ENCODE measurements at places on chromosomes 6 and 20.

- DNase-seq: no peak
Observed at GRCh38 chr20:5030348-5031205, 29.3 kb upstream of the SLC23A2 start.

- no peak for DNase-seq
Observed at GRCh38 chr6:10582774-10583508, 61.8 kb downstream of the GCNT2 start.

- DNase-seq: no peak
Observed at GRCh38 chr6:102389994-102390393, 996.5 kb downstream of the GRIK2 start.

GRCh38 chr6:80158478-80158989 lies 52.1 kb downstream of the BCKDHB start:
- no peak for DNase-seq

DNA sequence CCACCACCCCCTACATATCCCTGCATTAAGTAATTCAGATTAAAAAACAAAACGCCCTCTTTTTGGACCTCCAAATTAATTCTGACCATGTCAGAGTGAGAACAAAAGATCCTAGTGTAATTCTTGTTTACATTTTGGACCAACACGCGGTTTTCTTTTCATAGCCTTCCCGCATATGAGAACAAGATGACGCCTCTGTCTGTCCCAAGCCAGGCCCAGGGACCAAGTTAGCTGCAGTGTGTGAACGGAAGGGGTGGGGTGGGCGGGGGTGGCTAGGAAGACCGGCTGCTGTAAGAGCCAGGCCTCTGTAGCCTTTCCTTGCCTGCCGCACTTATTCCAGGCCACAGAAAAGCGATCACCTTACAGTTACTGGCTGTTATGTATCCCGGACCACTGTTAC lies 68.0 kb downstream of the PLCG1 start:
- no peak for DNase-seq

GRCh38 chr6:52027699-52028098 lies 59.7 kb downstream of the PKHD1 start:
- DNase-seq: no peak

GRCh38 chr6:148530976-148531375 lies 188.3 kb downstream of the SASH1 start:
- DNase-seq: no peak

- no peak for DNase-seq
Observed at GRCh38 chr20:2745936-2746635, 53.5 kb downstream of the EBF4 start.

- no peak for DNase-seq
Observed at GRCh38 chr20:4946986-4947385, 54.3 kb downstream of the SLC23A2 start.

DNA sequence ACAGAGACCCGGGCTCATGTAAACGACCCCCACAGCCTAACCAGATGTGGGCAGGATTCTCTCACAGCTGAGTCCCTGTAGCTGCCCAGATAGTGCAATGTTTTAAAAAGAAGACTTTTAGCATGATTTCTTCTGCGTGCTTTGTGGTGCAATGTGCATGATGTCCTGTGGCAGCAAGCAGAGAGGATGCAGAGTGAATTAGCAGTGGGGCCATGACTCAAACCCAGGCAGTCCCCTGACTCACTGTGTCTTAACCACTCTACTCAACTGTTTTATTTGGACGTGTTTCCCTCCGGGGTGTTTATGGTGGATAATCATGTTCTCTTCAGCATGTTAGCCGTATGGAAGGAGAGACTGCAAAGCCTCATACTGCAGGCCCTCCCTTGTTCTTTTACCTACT lies 247.9 kb downstream of the SLC24A3 start:
- no peak for DNase-seq

GRCh38 chr20:59177266-59178250 lies 13.9 kb downstream of the ZNF831 start:
- DNase-seq: no peak

- DNase-seq: no peak
Observed at GRCh38 chr20:35387334-35387733, 24.4 kb downstream of the UQCC1 start.

DNA sequence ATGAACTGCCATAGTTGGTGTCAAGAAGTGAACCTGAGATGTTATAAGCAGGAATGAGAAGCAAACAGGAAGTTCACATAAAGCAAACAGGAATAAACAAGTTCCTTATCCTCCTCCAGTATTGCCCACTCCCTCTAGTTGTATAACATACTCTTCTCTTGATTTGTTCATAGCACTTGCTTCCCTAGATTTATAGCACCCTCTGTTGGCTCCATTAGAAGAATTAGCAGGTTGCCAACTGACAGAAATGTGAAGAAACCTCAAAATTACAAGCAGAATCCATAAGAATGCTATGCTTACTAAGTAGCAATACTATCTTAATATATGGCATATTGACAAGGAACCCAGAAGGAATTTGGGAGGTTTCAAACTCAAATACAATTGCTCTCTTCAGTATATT lies 195.4 kb downstream of the TBX18 start:
- no peak for DNase-seq

DNA sequence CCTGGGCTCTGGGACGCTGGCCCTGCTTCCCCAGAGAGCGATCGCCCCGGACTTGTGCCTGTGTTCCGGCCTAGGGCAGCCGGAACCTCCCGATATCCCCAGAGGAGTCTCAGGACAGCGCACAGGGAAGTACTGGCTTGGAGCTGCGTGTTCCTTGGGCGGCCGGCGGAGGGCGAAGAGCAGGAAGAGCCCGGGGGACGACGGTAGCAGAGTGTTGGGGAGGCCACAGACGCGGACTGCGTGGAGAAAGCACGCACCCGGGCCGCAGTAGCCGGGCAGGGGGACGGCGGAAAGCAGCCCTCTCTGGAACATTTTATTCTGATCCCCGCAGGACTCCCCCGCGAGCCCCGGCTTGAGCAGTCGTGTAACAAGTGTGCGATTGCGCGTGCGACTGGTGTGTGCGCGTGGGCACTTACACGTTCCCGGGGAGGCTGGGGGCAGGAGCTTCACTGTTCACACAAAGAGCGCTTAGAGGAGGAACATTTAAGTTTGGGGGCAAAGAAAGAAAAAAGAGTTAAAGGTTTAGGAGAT lies 36.1 kb downstream of the NCR2 start:
- DNase-seq: no peak

DNA sequence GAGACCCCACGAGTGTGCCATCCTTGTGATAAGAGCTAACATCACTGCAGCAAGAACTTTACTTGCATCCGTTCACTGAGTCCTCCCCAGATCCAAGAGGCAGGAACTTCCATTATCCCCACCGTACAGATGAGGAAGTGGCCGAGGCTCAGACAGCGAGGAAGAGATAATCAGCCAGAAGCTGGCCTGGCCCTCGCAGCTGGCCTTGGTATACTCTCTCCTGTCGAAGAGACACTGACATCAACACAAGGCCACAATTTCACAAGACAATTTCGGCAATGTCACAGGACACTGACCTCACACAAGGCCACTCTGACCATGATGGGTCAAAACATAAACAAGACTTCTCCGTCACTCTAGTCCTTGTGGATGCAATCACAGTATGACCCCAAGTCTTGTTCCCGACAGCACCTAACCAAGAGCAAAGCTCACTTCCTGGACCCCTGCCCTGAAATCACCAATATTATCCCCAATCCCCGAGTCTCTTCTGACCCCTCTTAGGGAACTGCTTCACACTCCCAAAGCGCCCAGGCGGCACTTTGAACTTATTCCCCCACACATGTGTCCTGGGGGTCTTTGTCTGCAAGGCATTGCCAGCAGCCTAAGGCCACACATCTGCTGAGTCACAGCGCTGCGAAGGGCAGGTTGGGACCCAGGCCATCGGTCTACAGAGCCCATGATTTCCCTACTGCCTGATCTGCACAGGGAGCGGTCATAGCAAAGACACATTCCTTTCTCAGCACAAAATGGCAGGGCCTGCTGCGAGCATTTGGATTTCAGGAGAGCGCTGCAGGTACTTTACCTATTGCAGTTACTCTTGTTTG lies 14.8 kb upstream of the VAPB start:
- DNase-seq: no peak

GRCh38 chr6:18436341-18436740 lies 49.2 kb downstream of the RNF144B start:
- DNase-seq: no peak

DNA sequence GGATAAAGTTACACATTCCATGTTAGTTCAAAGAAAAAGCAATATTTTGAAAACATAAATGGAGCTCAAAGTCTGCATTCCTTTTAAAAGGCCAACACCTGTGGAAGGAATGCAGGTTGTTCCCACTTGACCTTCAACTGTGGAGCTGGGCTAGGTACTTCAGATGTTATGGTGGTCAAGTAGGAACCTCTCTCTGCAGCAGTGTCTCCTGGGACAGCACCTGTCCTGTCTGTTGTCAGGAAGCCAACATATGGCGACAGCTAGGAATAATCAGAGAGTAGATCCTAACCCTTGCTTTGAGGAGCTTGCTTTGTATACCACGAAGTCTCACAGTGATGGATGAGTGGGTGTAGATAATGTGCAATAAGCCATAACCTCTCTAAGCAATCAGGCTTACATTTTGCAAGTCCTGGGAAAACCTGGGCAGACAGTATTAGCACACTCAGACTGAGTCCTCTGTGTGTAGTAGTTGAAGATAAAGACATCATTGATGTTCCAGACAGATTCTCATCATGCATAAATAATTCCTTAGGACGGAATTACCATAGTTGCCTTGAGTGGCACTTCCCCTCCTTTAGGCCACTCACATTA lies 347.5 kb downstream of the PRL start:
- DNase-seq: no peak

- no peak for DNase-seq
Observed at GRCh38 chr6:119197271-119197670, 118.8 kb upstream of the FAM184A start.

- no peak for DNase-seq
Observed at GRCh38 chr6:82348130-82348529, 15.5 kb upstream of the TPBG start.

DNA sequence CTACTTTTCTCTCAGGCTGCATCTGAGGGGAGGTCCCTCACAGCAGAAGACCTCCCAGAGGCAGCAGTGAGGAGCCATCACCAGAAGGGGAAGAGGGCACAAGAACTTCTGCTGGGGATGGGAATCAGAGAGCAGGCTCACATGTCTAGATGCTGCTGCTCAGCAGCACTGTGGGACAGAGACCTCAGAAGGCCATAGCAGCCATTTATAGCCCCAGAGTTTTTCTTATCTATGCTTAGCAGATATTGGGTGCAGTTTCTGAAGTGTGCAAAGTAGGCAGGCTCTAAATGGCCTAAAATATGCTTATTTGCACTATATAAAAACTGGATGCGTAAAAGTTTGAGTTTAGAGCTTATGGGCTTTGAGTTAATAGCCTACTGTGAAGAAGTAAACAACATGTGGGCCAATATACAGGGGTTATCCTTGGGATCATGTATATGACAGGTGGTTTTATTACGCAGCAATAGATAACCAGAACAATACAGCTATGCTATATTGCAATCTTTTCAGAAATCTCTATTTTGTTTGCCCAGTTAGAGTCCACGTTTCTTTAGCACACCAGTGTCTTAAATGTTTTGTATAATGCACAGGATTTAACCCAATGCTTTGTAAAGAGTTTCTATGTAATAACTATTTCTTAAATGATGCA lies 60.2 kb upstream of the TMEM244 start:
- no peak for DNase-seq

GRCh38 chr6:163570579-163571231 lies 156.2 kb downstream of the QKI start:
- DNase-seq: no peak

DNA sequence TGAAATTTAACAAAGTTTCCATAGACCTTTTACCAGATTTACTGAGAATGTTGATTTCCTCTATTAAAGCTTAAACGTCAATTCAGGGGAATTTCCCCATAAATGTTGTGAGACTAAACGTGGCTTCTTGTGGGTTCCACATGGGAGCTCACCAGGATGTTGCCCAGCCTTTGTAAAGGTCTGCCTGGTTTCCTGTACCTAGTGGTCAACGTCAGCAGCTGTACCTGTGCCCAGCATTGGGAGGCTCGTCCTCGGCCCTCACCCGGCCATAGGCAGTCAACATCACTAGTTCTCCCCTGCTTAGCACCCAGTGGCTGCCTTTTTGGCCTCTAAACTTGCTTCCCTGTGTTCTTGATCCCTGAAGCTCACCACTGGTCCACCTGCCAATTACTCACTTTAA lies 22.1 kb upstream of the CD83 start:
- DNase-seq: no peak

Measured in stimulated activated CD4-positive, alpha-beta T cell treated with anti-CD3 and anti-CD28 coated beads, Interleukin-4, amount 100 ng/mL, for 48 hours (primary cell).